ENCODE measurements at places on chromosomes 5 and 9.

GRCh38 chr5:153365547-153365946 lies 124.9 kb upstream of the GRIA1 start:
- no peak for DNase-seq

DNA sequence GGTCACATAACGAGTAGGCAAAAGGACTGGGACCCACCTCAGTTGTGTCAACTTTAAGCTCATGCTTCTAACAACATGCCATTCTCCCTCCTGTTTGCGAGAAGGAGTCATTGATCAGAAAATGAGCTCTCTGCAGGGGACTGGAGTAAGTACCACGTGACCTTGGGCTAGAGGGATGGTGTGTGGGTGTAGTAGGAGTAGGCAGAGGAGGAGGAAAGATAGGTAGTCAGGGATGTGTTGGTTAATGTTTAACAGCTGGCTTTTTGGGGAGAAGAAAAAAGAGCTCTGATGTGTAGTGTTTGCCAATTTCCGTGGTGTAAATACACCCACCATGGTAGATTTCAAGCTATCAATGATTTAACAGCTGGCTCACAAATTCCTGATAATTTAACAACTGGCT lies 160.3 kb upstream of the TBC1D2 start:
- DNase-seq = no peak

DNA sequence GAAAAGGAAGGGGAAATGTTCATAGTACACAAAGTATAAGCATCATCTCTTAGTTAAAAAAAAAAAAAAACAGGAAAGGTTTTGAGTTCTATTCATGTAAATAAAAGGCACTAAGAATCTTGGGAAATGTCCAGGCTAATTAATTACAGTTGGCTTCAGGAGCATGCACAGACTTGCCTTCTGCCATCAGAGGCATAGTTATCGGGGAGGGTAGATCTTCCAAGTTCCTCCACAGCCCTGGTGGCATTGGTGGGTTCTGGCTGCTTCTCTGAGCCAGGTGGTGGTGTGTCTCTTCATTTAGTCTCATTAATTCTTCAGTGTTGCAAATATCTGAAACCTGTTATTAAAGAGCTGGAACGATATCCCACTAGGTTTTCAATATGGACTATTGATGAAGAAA lies 85.2 kb downstream of the TMEM252 start:
- no peak for DNase-seq

DNA sequence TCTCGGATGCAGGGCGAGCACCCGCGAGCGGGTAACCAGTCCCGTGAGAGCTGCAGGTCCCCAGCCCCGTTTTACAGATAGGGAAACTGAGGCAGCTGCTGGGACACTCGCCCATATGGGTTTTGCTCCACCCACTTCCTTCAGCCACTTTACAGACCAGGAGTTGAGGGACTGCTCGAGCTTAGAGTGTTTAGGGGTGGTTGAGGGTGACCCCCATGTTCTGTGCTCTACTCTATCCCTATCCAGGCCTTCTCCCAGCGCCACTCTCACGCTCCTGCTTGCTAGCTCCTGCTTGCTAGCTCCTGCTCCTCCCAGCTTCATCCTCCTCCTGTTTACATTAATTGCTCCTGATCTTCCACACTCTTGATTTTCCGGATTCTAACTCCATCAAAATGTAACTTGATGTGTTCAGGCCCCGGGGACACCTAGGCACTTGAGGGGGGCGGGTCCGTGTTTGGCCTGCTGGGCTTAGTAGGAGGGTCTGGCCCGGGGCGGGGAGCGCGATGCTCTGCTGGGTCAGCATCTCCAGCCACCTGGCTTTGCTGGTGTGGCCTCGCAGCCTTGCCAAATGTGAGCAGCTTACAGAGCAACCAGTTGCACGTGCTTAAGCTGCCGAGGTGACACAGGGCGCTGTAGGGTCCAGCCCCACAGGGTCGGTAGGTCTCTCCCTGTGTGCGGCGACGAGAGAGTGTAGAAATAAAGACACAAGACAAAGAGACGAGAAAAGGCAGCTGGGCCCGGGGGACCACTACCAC lies 1.5 kb upstream of the PTGES2 start:
- DNase-seq = no peak

DNA sequence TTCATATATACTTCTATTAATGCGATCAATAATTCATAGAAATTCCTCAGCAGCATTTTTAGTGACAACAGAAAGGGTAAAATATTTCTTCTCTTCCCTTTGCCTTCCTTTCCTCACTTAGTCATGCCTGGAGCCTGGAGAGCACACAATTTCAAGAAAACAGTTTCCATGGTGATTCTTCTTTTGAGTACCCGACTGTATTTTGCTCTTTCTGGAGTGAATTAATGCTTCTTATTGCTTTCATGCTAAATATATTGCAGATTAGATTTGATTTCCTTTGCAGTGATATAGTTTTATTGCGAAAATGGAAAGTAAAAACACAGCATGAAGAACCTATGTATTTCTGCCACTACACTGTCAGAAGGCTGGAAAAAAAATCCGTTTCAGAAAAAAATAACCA lies 153.5 kb downstream of the PPP2R2B start:
- DNase-seq = no peak

GRCh38 chr5:127011961-127012644 lies 18.3 kb downstream of the MARCHF3 start:
- peak; percentile 43 for DNase-seq

- no peak for DNase-seq
Observed at GRCh38 chr9:88342246-88342645, 46.0 kb upstream of the SPIN1 start.

- DNase-seq = no peak
Observed at GRCh38 chr5:74342948-74343682, 297.4 kb downstream of the ENC1 start.

GRCh38 chr5:69050214-69050613 lies 43.6 kb upstream of the SLC30A5 start:
- no peak for DNase-seq

DNA sequence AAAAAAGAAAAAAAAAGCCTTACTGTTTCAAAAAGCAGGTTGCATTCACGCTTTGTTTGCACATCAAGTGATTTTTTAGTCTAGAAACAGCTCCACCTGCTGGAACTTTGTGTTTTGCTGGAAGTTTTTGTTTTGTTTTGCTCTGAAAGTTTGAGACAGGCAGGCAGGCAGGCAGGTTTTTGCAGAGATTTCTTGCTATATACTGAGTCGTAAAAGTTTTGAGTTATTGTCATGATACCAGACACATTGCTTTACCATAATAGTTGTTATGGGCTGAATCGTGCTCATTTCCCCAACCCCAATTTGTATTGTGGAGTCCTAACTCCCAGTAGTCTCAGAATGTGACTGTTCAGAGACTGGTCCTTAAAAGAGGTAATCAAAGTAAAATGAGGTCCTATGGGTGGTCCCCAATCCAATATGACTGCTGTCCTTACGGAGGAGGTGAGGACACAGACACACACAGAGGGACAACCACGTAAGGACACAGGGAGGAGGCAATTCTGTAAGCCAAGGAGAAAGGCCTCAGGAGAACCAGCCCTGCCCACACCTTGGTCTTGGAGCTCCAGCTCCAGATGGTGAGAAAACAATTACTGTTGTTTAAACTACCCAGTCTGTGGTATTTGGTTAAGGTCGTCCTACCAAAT lies 20.9 kb downstream of the OR2Y1 start:
- peak; percentile 46 for DNase-seq

DNA sequence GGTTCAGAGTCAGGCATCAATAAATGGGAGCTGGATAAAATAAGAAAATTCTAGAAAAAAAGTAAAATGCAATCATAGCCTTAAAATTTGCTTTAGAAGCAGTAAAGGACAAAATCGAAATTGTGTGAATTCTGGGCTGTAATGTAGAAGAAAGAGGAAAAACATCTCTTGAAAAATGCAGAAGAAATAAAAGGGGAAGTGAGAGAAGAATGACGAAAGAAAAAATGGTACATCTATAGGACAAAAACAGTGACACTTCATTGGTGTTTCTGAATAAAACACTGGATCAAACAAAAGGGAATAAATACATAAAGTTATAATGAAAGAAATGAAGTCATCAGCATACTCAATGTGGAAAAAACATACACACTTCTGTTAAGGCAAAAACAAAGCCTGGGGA lies 642.3 kb downstream of the ACTL7B start:
- no peak for DNase-seq

GRCh38 chr9:22119522-22120158 lies 110.5 kb upstream of the CDKN2B start:
- DNase-seq = peak; percentile 53

DNA sequence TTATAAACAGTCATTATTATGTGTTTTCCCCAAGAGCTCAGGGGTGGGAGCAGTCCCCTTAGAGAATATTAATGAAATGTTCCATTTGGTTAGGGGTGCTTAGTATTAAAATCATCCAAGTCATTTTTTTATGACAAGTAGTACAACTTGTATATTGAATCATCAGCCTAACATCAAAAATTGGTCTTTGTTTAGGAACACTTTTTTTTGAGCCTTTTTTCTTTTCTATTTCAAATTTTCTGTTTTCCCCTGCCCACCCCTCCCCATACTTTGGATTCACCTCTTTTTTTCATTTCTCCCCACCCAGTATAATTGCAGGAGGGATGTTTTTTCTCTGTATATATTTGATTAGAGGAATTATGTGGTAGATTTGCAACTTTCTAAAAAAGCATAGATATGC lies 25.8 kb downstream of the RBM27 start:
- DNase-seq = no peak

GRCh38 chr9:104836235-104836634 lies 72.3 kb downstream of the NIPSNAP3B start:
- DNase-seq = peak; percentile 33

GRCh38 chr9:33155393-33155792 lies 11.7 kb downstream of the B4GALT1 start:
- DNase-seq = no peak

DNA sequence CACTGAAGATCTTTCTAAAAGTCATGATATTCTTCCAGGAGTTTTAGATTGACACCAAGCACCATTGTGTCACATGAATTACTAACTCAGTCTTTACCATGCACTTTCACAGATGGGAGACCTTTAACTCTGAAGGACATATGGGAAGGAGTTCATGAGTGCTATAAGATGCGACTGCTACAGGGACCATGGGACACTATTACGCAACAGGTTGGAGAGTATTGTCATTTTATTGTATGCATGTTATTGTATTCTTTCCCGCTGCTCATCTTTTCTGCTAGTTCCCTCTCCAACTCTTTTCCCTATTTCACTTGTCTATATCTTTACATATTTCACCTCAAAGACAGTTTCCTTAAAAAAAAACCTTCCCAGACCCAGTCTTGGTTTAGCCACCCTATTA lies 99.8 kb downstream of the RPS23 start:
- DNase-seq = no peak

GRCh38 chr5:39063037-39063436 lies 11.2 kb downstream of the RICTOR start:
- DNase-seq = no peak

GRCh38 chr9:135081731-135082130 lies 5.7 kb upstream of the OLFM1 start:
- no peak for DNase-seq

GRCh38 chr5:14202462-14202861 lies 59.3 kb downstream of the TRIO start:
- peak; percentile 85 for DNase-seq

DNA sequence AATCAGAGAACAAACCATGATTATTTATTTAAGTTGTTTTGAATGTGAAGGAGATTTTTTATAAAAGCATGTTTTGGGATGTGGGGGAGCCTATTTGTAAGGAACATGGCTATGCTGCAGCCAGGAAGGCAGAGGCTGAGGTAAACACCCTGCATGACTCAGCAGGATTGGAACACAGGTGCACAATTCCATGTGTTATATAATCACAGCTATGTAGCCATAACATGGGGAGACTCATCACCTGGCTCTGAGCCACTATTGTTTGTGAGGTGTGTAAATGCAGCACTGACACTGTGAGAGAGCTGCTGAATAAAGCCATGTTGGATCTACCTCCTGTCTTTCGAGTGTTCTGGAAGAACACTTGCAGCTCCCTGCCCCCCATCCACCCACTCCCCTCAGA lies 1009.8 kb downstream of the DNAH5 start:
- DNase-seq = peak; percentile 45

- DNase-seq = no peak
Observed at GRCh38 chr9:130530938-130531337, 48.4 kb upstream of the FUBP3 start.

DNA sequence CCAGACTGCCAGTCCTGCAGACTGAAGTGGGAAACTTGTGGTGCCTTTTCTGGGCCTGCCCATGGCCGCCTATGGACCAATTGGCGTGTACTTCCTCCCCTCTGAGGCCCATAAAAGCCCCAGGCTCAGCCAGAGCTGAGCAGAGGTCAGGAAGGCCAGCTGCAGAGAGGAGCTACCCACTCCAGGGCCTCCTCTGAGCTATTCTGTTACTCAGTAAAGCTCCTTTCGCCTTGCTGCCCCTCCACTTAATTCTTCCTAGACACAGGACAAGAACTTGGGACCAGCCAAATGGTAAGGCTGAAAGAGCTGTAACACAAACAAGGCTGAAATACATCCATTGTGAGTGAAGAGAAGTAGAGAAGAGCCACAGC lies 106.4 kb downstream of the C9orf50 start:
- DNase-seq = no peak

DNA sequence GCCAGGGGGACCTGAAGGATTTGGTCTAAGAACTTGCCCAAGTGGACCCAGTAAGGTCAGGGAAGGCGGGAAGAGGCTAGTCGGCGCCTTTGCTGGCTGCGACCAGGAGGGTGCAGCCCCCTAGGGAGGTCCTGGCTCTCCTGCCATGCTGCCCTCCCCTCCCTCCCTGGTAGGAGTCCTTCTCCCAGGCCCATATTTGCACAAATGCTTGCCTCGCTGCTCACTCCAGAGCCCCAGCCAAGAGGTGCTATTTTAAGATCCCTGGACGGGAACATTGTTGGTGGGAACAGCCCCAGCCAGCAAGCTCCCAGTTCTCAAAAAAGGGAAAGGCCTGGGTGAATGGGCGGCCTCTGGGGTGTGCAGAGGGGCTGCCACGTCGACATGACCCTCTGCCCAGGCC lies 4.3 kb upstream of the IL17B start:
- DNase-seq = no peak

DNA sequence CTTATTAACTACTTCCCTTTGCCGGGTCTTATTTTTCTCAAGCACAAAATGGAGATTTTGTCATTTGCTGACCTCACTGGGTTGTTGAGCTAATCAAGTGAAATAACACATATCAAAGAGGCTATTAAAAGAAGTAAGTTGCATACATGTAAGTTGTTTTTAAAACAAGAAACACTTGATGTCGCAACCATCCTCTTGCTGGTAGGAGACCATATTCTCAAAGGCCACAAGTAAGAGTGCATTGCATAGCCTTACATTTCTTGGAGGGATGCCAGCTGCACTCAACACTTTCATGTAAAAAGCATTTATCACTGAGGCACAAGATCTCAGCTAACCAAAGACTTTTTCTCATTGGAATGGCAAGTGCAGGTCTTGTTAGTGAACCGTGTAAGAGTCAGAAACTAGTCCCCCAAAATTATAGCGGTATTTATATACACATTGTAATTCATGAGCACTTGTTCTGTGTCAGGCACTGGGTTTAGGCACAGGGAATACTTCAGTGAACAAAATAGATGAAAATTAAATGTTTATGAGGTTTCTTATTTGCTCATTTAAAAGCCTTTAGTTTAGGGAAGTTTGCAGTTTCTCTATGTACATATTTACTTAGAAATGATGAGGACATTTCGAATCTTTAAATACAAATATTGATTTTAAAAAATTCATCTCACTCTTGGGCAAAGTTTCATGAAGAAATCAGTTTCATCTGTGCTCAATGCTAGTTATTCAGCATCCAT lies 72.0 kb downstream of the ZFAND5 start:
- DNase-seq = peak; percentile 40

Data from endothelial cell of umbilical vein (primary cell).